Globus pallidus (tissue), 1 donor: ENCODE measurements at places on chromosomes 12 and 14.

DNA sequence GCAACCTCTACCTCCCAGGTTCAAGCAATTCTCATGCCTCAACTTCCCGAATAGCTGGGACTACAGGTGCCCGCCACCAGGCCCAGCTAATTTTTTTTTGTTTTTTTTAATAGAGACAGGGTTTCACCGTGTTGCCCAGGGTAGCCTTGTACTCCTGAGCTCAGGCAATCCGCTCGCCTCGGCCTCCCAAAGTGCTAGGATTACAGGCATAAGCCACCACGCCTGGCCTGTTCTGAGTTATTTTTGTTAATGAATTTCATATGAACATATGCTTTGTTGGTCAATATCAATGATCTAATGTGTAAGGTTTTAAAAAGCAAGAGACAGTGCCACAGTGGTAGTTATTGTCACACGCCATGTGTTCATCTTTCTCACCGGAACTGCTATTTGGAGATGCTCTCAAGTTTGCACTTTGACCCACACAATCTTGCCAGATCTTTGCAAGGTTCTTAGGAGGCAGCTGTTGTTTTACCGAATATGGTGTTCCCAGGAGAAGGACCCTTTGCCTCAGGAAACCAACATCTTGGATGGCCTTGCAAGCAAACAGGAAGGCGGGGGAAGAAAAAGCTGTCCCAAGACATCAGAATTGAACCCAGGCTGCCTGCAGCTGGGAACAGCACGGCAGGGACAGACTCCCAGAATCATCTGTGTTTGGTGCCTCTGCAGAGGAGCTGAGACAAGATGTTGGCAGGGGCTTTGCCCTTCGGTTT lies 30.0 kb downstream of the GALNT16 start:
- DNase-seq = no peak

DNA sequence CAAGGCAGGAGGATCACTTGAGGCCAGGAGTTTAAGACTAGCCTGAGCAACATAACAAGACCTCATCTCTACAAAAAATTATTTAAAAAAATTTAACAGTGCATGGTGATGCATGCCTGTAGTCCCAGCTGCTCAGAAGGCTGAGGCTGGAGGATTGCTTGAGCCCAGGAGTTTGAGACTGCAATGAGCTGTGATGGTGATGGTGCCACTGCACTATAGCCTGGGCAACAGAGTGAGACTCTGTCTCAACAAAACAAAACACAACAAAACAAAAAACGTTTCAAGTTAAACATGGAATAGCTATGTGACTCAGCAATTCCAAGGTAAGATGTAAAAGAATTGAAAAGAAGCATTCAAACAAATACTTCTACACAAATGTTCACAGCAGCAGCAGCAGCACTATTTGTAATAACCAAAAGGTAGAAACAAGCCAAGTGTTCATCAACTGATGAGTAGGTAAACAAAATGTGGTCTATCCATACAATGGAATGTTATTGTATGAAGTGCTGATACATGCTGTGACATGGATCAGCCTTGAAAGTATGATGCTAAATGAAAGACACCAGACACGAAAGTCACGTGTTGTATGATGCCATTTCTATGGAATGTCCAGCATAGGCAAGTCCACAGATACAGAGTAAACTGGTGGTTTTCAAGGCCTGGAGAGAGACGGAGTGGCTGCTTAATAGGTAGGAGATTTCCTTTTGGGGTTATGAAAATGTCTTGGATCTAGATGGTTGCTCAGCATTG lies 31.4 kb downstream of the CFAP251 start:
- no peak for DNase-seq

- no peak for DNase-seq
These were observed 146.1 kb downstream of the KITLG start for GRCh38 chr12:88433997-88434703.

GRCh38 chr12:129530517-129530916 lies 373.3 kb downstream of the TMEM132D start:
- DNase-seq = no peak

DNA sequence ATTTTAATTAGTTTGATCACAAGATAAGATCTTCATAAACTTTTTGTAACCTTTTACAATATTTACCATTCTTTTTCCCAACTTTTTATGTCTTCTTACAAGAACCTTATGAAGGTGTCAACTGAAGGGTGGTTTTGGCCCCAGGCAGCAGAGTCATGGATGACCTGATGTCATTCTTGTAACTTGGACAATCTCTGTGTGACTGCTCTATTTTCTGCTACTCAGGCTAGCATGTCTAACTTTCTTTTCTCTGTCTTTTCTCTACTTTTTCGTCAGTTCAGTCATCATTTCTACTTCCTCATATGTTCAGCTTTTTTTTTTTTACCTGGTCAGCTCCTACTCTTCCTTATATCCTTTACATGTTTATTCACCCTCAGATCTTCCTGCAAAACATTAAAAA lies 150.7 kb upstream of the PTPRQ start:
- no peak for DNase-seq

GRCh38 chr14:68807148-68807600 lies 14.3 kb upstream of the ZFP36L1 start:
- DNase-seq = peak; percentile 62

DNA sequence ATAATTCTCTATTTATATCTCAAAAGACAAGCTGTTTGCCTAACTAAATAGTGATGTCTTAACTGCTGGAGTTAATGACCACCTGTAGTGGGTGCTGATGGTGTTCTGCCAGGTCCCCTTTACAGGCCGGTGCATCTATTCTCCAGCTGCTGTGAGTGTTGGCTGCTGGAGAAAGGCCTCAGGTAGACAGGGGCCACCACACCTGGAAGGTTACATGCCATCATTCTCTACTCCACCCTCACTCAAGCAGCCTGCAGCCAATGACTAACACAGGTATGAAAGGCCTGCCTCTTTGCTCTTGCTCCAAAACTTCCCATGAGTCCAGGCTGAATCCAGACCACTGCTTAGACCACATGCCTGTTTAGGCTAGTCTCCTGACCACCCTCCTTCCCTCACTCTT lies 73.9 kb downstream of the RPS6KA5 start:
- DNase-seq = no peak

DNA sequence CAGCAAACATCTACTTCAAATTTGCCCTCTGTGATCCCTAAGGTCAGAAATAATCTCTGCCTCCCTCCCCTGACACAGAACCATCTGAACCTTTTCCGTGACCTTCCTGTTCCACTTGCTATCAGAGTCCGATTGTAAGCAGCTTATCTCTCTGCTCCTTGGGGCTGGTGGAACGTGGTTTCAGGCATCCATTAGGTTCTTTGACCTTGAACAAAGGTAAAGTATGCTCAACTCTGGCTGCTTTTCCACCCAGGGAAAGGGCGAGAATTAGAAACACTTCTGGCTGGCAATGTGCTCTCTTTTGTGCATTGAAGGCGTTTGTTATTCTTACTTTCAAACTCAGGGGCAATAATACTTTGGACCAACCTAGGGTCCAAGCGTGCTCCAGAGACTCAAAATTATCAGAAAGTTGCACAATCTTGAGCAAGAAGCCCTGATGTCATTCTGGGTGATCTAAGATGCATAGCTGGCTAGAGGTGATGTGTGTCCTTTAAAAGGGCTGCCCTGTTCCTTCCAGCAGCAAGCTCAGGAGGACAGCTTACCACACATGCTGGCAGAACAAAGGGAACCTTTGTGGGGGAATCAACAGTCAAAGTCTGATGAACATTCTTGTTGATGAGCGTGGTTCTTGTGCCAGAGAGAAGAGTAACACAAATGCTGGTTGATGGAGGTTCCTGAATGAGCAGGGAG lies 29.8 kb downstream of the ADGRD1 start:
- peak; percentile 54 for DNase-seq

- no peak for DNase-seq
These were observed 2.6 kb downstream of the VEZT start for GRCh38 chr12:95220190-95220589.

- no peak for DNase-seq
These were observed 59.8 kb downstream of the FOS start for GRCh38 chr14:75338398-75338797.

GRCh38 chr14:77284066-77284465 lies 13.1 kb upstream of the NGB start:
- no peak for DNase-seq

DNA sequence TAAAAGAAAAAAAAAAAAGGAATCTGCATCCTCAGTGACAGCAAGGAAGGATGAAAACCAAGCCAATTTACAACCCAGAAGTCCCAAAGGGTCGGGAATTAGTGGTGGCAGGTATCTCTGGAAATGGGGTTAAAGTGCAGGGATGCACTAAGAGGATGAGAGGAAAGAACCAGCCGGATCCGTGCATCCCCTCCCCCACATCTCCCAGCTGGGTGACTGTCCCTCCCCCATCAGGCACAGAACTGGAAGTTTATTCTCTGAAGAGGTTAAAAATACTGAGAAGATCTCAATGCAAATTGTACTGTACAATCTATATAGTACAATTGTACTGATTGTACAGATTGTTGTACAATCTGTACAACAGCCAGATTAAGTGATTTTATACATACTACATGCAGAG lies 15.4 kb downstream of the CLMN start:
- DNase-seq = no peak

DNA sequence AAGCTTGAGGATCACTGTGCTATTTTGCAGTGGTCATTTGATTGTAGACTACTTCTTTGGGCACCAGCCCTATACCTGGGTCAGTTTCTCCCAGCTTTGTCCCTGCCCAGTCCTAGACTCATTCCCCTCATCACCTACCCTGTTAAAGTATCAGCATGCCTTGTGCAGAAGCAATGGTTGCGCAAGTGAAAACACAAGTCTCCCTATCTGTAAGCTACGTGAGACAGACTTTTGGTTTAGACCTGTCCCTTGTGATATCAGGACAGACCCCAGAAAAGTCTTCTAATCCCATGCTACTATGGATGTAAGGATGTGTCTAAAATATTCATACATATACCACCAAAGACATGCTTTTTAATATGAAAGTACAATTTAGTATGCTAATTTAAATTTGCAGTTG lies 88.8 kb upstream of the ATP2B1 start:
- no peak for DNase-seq

GRCh38 chr12:52260361-52261207 lies 13.9 kb upstream of the KRT86 start:
- DNase-seq = peak; percentile 76

DNA sequence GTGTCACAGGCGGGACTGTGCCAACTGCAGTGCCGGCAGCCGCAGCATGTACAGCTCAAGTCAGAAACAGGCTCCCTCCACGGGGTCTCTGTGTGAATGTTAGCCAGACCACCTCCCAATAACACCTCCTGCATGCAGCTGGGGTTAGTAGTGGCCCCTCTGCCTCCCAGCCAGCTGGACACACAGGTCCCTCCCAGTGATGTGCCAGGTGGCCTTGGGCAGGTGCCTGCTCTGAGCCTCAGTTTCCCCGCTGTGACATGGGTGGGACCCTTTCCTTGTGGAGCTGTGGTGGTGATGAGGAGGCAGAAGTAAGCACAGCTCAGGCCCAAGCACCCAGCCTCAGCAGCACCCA lies 139.9 kb downstream of the ADGRD1 start:
- DNase-seq = no peak

- no peak for DNase-seq
These were observed 124.7 kb upstream of the MAX start for GRCh38 chr14:65226824-65227604.

- DNase-seq = no peak
These were observed 134.3 kb upstream of the DCN start for GRCh38 chr12:91316907-91317269.

DNA sequence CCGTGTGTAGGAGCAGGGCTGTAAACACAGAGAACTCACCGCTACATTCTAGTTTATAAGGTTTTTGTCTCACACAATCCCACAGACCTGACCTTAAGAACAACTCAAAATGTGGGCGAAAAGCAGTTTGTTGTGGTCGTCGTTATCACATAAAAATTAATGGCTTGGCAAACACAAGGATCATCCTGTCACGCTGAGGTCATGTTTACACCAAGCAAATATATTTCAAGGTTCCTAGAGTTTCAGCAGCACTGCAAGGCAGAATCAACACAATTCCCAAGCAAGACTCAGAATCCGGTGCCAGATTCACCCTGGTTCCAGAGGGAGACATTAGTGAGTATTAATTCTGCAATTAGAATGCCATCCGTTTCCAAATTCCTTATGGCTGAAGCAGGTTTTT lies 30.1 kb upstream of the MAP1LC3B2 start:
- no peak for DNase-seq

- no peak for DNase-seq
These were observed 38.9 kb upstream of the DICER1 start for GRCh38 chr14:95196268-95196667.

DNA sequence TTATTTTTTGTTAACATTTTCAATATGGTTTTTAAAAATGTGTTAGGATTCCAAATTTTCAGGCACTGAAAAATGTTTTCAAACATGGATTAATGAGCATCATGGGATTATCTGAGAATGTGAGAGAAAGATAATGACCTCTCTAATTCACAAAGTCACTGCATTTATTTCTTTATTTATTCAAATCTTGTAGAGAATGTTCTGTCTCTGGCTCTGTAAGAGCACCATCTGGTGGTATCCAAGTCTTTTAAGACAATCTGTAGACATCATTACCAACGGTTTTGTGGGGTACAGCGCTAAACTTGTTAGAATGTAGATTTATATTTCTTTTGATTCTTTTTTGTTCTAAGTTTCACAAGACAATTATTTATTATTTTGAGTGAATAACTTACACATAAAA lies 956.0 kb upstream of the NOVA1 start:
- DNase-seq = peak; percentile 6

GRCh38 chr14:79246173-79246572 lies 965.1 kb downstream of the DIO2 start:
- DNase-seq = no peak
